Endodermal cell (in vitro differentiated cells): ENCODE measurements at places on chromosomes 6 and 20. TPM values are rescaled to one million over a fixed set of nuclear protein-coding genes. Genes with fewer than 3 reads are reported as not detected.

ATP9A gene
- 23.8 and 26.7 TPM in 2 replicates for total RNA-seq

BPIFB4 gene
- 0.33 TPM in 1 of 3 replicates, not detected in the others for total RNA-seq

FOXC1 gene
- total RNA-seq, result 7.1 and 8.4 TPM in 2 replicates

ZC2HC1B gene
- total RNA-seq, result not detected in 3 replicates

PCK1 gene
- not detected in 3 replicates for total RNA-seq

- no peak overlapping the region for H3K27ac ChIP-seq
- no peaks in the 10 kb centered on the region for H3K4me1 ChIP-seq
- H3K27me3 ChIP-seq, result no peaks in the 10 kb centered on the region
- DNase-seq, result no peak
- H3K36me3 ChIP-seq, result no peaks in the 10 kb centered on the region
Observed at GRCh38 chr6:38524436-38525145, 115.1 kb downstream of the BTBD9 start.

GRCh38 chr6:12286373-12287110 is 3.6 kb upstream of the EDN1 start:
- DNase-seq, result no peak
- no peak overlapping the region for H3K4me3 ChIP-seq
- peaks cover 25% of the 10 kb centered on the region for H3K27me3 ChIP-seq
- no peaks in the 10 kb centered on the region for H3K4me1 ChIP-seq
- no peak overlapping the region for H3K27ac ChIP-seq

DNA sequence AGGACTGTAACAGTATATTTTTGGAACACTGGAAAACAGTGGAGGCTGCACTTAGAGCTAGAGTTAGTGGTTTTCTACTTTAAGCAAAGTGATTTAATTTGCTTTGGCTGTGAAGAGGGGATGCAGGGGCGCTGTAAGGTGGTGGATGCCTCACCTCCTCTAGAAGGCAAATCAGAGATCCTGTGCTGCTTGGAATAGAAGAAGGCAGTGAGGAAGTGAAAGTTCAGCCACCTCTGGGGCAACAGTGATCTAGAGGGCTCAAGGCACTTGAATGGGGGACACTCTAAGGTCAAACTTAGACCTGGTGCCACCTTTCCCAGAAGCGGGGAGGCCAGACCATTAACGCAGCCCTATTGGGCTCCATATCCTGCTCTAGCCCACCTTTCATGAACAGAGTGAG is 19.0 kb upstream of the SNRPB2 start:
- no peak for DNase-seq
- H3K4me1 ChIP-seq, result no peaks in the 10 kb centered on the region
- H3K4me3 ChIP-seq, result no peak overlapping the region
- no peaks in the 10 kb centered on the region for H3K36me3 ChIP-seq

DNA sequence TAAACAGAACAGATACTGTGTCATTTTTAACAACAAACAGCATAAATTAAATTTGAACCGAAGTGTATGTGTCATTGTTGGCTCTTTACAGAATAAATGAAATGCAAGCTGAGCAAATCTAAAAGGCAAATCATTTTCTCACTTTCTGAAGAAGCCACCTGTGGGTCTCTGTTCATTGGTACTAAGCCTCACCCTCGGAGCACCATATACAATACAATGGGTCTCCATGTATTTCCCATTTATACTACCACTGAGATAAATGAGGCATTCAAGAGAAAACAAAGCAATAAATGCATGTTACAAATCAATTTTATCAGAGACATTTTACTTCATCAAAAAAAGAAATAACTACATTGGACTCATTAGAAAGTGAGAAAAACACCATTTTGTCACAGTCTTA is 38.9 kb upstream of the HIVEP1 start:
- no peak for DNase-seq
- H3K27ac ChIP-seq, result no peak overlapping the region
- H3K4me3 ChIP-seq, result no peak overlapping the region
- no peaks in the 10 kb centered on the region for H3K27me3 ChIP-seq
- no peaks in the 10 kb centered on the region for H3K36me3 ChIP-seq
